Anterior cingulate cortex (tissue), 58 donors: ENCODE measurements at places on chromosomes 1 and 21.

DNA sequence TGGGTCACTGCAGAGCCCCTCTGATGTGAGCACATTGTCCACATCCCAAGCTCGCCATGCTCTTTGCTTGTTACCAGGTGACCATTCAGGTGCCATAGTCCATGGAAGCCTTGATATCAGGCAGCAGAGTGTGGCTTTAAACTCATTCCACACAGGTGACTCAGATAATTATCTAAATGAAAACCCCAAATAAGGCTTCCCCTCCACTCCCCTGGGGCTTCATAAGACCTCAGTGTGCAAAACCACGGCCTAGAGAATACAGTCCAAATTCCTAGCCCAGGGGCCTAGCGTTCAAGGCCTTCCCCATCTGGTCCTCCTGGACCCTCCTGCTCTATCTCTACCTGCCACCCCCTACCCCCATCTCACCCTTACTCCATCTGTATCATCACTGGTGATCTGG is 97.1 kb downstream of the ARHGEF10L start:
- no peak for DNase-seq

- DNase-seq: no peak
These were observed 154.0 kb downstream of the CLEC20A start for GRCh38 chr1:178342745-178343144.

DNA sequence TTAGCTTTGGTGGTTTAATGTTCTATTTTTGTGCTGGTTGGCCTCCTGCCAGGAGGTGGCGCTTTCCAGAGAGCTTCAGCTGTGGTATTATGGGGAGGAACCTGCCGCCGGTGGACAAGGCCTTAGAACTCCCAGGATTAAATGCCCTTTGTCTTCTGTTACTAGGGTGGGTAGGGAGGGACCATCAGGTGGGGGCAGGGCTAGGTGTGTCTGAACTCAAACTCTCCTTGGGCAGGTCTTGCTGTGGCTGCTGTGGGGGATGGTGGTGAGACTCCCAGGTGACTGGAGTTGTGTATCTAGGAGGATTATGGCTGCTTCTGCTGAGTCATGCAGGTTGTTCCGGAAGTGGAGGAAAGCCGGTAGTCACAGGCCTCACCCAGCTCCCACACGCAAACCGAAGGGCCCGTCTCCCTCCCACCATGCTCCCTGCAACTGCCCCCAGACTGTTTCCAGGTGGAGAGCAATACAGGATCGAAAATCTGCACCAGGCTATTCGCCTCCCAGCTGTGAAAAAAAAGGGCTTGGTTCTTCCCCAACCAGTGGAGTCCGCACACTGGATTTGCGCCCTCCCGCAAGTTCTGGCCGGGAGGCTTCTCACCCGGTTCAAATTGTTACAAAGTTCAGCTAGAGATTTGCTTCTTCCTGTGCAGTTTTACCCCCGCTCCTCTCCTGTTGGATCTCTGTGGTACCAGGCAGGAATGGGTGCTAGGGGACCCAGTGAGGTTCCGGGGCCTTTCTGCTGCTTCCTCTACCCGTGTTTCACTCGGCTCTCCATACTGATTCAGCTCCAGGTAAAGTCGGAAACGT is 220.5 kb downstream of the CENPF start:
- no peak for DNase-seq

DNA sequence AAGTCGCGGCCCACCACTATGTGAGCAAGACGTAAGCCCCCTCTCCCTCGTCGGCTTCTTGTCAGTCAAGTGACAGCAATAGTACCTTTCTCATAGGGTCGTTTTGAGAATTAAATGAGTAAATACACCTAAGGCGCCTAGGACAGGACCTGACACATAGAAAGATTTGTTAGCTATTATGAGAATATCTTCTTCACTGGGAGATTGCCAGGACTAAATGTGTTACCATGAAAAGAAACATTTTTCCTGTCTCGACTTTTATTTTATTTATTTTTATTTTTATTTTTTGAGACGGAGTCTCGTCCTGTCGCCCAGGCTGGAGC is 798 bp downstream of the PMF1 start:
- DNase-seq: no peak

- DNase-seq: no peak
These were observed 67.0 kb upstream of the DYNLT5 start for GRCh38 chr1:66685265-66685664.
